ENCODE measurements at places on chromosomes 7 and 10.

GRCh38 chr10:116589926-116590325 lies 833 bp upstream of the PNLIPRP1 start:
- no peaks in the 10 kb centered on the region for H3K36me3 ChIP-seq
- H3K4me1 ChIP-seq, result no peaks in the 10 kb centered on the region
- H3K27me3 ChIP-seq, result no peaks in the 10 kb centered on the region
- no peak overlapping the region for H3K27ac ChIP-seq

DNA sequence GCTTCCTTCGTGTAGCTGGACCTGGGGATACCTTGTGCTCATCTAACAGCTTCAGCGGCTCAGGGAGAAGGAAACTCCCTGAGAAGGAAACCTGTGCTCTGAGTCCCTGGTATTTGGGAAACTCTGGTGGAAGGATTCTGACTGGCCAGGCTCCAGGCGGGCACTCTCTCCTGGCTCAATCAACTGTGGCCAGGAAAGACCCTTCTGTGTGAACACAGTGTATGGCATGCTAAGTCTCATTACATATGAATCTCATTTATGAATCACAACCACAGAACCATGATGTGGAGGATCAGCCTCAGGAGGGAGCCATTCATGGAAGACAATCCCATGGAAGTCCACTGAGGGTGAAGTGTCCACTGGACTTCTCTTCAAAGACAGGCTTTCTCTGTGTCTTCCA lies 20.9 kb downstream of the NPS start:
- no peaks in the 10 kb centered on the region for H3K27me3 ChIP-seq
- H3K36me3 ChIP-seq, result no peaks in the 10 kb centered on the region
- no peaks in the 10 kb centered on the region for H3K4me1 ChIP-seq
- H3K4me3 ChIP-seq, result no peak overlapping the region
- DNase-seq, result no peak

- no peak for DNase-seq
- no peaks in the 10 kb centered on the region for H3K36me3 ChIP-seq
- no peaks in the 10 kb centered on the region for H3K4me1 ChIP-seq
- H3K27ac ChIP-seq, result no peak overlapping the region
- no peaks in the 10 kb centered on the region for H3K27me3 ChIP-seq
- no peak overlapping the region for H3K4me3 ChIP-seq
Observed at GRCh38 chr10:11713186-11713743, 28.9 kb upstream of the ECHDC3 start.

DNA sequence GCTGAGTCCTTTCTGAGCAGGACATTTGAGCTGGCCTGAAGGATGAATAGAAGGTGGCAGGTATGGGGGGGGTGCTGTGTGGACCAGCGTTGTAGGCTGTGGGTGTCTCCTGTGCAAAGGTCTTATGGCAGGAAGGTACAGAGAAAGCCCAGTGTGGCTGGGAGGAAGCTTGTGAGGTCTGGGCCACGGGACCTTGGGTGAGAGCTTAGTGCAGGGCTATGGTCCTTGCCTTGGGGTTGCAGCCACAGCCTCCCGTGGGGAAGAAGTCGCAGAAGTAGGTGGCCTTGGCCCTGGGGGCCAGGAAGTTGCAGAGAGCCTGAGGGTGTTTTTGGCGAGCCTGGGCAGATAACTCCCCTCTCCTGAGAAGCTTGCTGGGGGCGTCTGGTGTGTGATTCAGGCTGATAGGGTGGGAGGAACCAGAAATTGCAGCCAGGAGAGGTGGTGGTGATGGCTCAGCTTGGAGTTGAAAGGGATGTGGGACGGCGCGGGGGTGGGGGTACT lies 172.0 kb upstream of the TNRC18 start:
- peak overlapping the region; percentile 97 for H3K4me3 ChIP-seq
- no peaks in the 10 kb centered on the region for H3K36me3 ChIP-seq
- no peaks in the 10 kb centered on the region for H3K27me3 ChIP-seq
- H3K27ac ChIP-seq, result peak overlapping the region; percentile 85
- H3K4me1 ChIP-seq, result peaks cover 41% of the 10 kb centered on the region
- peak; percentile 85 for DNase-seq
